Activated CD4-positive, alpha-beta T cell treated with anti-CD3 and anti-CD28 coated beads, Interleukin-2, amount 50 U/mL, for 24 hours (primary cell): ENCODE measurements at places on chromosomes 2 and 18.

- no peak for DNase-seq
These were observed 228.3 kb downstream of the TPGS2 start for GRCh38 chr18:36600548-36600947.

DNA sequence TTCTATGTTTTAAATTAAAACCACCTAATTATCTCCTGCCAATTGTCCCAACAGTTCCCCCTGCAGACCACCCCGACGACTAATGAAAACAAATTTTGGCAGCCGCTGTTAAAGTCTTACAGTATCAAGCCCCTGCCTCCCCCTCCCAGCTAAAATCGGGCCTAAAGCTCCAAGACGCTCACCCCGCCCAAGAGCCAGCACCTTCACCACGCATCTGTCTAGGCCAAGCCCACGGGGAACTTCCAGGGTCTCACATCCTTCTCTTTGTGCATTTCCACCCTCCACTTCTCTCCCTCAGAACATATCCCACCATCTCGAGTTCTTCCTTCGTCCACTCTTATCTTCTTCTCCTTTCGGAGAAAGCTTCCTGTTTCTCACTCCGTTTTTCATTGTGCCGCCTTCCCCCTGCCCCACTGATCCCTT is 445 bp downstream of the PRPF40A start:
- DNase-seq = peak; percentile 23

DNA sequence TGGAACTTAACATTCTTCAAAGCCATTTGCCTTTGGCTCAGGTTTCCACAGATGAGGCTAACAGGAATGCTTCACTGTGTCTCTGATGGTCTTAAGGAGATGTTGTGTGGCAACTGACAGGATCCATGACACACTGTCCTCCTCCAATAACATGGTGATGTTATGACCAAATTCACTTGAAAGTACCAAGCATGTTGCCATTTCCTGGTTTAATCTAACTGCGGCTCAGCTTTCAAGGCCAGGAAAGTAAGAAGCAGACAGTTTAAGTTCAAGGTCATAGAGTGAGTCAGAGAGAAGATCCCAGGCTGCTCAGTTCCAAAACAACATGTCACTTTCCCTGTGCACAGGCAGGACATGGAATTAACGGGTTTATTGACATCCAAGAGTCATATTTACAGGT is 513.6 kb downstream of the STK39 start:
- no peak for DNase-seq

GRCh38 chr2:235024931-235025773 is 73.3 kb downstream of the SH3BP4 start:
- no peak for DNase-seq

DNA sequence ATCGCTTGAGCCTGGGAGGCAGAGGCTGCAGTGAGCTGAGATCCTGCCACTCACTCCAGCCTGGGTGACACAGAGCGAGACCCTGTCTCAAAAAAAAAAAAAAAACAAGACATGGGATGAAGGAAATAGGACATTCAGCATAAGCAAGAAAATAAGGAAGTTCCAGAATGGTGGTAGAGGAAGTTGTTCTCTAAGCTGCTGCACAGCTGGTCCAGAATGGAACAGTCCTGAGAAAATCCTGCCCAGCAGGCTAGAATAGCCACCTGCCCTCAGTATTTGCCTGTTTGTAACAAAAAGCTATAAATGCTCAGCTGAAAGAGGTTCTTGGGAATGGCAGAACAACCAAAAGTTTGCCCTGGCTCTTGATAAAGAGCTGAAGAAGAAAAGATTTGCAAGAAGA is 11.1 kb upstream of the MAPRE3 start:
- no peak for DNase-seq

GRCh38 chr2:8234757-8235374 is 447.0 kb upstream of the ID2 start:
- DNase-seq = no peak

DNA sequence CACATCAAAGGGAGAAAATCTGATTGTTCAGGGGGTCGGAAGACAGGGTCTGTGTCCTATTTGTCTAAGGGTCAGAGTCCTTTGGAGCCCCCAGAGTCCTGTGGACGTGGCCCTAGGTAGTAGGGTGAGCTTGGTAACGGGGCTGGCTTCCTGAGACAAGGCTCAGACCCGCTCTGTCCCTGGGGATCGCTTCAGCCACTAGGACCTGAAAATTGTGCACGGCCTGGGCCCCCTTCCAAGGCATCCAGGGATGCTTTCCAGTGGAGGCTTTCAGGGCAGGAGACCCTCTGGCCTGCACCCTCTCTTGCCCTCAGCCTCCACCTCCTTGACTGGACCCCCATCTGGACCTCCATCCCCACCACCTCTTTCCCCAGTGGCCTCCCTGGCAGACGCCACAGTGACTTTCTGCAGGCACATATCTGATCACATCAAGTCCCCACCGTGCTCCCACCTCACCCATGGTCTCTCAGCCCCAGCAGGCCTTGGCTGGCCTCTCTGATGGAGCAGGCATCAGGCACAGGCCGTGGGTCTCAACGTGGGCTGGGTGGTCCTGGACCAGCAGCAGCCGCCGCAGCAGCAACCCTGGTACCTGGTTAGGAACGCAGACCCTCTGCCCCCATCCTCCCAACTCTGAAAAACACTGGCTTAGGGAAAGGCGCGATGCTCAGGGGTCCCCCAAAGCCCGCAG is 3.8 kb downstream of the PROC start:
- no peak for DNase-seq

GRCh38 chr2:8119782-8120505 is 561.9 kb upstream of the ID2 start:
- DNase-seq = no peak

GRCh38 chr2:241952816-241953215 is 83.3 kb downstream of the RTP5 start:
- no peak for DNase-seq

GRCh38 chr18:6021306-6022073 is 126.2 kb upstream of the TMEM200C start:
- DNase-seq = no peak

GRCh38 chr18:36635414-36636096 is 193.2 kb downstream of the TPGS2 start:
- DNase-seq = no peak

- DNase-seq = no peak
These were observed 48.4 kb downstream of the ZEB2 start for GRCh38 chr2:144471305-144472045.

GRCh38 chr2:166671801-166672200 is 177.8 kb upstream of the SCN7A start:
- DNase-seq = no peak

GRCh38 chr2:17813742-17814473 is 2.4 kb upstream of the MSGN1 start:
- no peak for DNase-seq

DNA sequence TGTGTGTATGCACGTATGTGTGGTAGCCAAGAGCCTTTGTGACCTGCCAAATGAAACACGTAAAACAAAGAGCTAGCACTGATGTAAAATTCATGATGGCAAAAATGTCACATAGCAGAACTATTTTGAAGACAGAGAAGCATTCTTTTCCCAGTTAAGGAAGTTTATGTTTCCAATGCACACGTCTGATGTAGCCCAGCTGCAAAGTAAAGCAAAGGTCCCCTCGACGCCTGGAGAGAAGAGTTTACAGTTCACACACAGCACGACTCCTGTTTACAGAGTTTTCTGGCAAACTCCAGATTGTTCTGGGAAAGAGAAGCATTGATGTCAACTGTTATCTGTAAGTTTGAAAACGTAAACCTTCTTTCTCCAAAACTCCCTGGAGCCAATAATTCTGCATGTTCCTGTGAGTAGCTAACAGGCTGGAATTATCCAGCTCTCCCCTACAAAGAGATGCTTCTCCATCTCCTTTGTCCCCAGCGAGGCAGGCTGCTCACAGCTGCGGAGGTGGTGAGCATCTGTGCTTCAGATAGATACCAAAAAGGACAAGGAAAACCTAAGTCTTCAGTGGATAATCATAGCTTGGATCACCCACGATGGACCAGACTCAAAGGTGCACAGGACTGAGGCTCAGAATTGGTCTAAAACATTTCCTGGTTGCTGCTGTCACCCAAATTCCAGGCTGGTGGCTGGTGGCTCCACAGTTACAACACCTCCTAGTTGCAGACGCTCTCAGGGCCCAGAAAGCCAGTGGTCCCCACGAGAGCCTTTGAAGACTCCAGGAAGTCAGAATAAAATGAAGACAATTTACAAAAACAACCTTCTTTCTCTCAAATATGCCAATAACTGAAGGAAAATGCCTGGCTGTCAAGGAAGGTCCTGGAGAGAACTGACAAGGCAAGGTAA is 87.4 kb downstream of the COL6A3 start:
- DNase-seq = no peak

GRCh38 chr2:138814123-138814898 is 34.1 kb upstream of the NXPH2 start:
- no peak for DNase-seq

DNA sequence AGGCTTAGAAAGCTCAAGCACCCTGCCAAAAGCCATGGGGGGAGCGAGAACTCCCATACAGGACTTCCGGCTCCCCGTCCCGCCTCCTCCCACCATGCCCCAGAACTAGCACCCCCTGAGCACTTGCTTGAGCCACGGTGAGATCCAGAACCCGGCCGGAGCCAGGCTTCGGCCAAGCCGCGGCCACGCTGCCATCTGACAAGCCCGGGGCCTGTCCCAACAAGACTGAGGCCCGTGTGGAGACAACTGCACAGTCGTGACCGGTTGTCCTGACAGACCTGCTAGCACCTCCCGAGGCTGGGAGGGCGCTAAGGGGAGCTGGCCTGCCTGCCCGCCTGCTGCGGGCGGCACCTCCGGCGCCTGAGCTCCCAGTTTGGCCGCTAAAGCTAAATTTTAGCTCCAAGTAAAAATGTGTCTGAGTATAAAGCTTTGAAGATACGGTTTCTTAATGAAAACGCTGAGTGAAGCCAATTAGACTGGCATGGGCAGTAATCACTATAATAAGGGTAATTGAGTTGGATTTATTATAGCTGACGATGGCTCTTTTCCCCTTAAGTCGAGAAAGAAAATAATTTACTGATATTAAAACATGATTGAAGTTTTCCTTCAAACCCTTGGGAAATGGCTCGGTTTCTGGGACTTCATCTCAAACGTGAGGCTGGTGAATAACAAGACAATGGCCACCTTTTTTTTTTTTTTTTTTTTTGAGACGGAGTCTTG is 78.3 kb upstream of the ODC1 start:
- no peak for DNase-seq

DNA sequence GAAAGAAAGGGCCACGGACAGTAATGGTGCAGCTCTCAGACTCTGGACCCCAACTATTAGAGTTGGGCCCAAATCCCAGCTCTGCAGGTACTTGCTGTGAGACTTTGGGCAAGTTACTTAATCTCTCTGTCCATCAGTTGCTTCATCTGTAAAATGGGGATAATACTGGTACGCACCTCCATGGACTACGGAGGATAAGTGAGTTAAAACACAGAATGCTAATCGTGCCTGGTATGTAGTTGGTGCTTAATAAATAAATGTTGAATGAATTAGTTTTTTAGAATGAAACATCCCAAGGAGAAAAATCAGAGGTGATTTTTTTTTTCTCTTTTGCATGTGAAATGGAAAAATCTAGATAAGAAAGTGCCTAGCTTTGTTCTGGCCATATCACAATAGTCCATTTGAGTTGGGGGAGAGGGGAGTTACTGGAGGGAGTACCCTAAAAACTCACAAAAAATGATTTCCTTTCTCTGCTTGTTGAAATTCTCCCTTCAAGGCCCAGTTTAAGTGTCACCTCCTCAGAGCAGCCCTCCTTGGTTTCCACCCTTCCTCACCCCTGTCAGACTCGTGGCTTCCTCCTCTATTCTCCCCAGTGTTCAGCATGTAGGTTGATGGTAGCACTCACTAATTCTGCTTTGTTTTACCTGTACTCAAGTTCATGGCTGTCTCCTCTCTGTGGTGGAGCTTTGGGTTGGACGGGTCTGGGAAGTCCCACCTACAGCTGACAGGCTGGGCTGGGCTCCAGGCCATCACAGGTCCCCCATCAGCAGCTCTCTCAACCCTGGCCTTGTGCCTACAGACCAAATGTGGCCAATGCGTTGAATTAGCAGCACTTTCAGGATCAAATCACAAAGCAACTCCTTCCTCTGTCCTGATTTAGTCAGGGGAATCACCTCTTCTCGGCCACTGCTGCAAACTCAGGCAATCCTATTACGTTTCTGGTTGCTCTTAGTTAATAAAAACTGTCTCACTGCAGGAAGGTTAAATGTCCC is 92.8 kb upstream of the TAF1B start:
- DNase-seq = no peak

DNA sequence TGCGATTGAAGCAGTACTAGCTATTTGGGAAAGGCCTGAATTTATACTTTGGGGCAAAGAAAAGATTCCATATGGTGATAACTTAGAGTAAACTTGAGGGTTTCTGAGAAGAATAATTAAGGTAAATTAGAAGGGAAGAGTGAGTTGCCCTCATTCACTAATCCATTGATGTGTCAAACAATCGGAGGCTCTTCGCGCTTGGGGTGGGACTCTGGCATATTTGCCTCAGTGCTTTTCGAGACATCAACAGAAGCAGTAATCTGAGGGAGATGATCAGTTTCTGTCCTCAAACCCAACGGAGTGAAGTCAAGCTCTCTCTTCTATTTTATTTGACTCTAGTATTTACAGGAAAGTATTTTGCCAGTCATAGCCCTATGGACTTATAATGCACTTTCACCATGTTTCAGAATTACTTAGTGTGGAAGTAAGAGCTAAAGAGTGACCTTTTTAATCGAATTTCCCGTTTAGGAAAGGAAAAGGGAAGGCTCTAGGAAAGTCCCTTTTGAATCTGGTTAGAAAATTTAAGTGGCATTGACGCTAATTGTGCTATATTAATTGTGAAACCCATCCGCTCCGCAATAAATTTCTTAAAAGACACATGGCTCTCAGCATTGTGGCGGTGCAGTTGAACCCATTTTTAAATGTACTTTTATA is 1.3 kb downstream of the RAB10 start:
- DNase-seq = no peak

DNA sequence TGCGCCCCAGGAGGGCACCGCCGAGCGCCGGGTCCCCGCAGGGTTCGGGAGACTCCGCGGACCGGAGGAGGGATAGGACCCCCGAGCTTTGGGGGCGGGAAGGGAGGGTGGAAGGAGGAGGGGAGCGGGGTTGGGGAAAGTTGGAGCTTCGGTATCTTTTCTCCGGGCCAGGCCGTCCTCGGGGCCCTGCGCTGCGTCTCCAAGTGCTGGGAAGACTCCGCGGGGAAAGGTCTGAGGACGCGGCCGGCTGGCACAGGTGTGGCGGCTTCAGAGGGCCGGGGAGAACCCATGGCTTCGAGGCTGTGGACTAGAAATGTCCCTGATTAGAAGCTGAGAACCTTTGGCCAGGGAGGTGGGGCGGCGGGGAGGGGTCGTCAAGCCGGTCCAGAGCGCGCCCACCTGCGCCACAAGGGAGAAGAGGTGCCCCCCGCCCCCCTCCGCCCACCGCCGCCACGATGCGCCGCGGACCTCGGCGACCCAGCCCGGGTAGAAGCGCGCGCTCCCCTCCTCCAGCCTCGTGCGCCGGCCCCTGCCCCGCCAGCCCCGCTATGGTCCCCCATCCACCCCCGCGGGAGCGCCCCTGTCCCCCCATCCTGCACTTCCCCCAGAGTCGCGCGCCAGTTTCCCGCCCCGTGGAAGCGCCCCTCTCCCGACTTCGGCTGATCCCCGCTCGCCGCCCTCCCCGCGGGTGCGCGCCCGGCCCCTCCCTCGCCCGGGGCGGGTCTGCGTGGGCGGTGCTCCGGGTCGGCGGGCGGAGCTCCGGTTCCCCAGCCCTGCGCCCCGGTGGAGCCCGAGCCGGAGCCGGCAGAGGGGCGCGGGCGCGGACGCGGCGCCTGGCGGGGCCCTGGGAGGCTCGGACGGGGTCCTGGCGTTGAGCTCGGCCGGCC is at the start of gene SNTG2:
Gene SNTG2, plus strand, starts transcription at position 770 of the 887 bp plus-strand sequence. CDS start 148 bp downstream, outside the sequence.
- DNase-seq = peak; percentile 29

- no peak for DNase-seq
These were observed 1132.2 kb upstream of the FAM98A start for GRCh38 chr2:34731292-34731691.
